SJSA1 (cell line): ENCODE measurements at places on chromosomes 12 and 14. TPM values are rescaled to one million over a fixed set of nuclear protein-coding genes. Genes with fewer than 3 reads are reported as not detected.

- H3K4me1 ChIP-seq, result no peaks in the 10 kb centered on the region
- no peak overlapping the region for H3K27ac ChIP-seq
- H3K4me3 ChIP-seq, result no peak overlapping the region
Observed at GRCh38 chr14:28876572-28876945, 110.0 kb downstream of the FOXG1 start.

DNA sequence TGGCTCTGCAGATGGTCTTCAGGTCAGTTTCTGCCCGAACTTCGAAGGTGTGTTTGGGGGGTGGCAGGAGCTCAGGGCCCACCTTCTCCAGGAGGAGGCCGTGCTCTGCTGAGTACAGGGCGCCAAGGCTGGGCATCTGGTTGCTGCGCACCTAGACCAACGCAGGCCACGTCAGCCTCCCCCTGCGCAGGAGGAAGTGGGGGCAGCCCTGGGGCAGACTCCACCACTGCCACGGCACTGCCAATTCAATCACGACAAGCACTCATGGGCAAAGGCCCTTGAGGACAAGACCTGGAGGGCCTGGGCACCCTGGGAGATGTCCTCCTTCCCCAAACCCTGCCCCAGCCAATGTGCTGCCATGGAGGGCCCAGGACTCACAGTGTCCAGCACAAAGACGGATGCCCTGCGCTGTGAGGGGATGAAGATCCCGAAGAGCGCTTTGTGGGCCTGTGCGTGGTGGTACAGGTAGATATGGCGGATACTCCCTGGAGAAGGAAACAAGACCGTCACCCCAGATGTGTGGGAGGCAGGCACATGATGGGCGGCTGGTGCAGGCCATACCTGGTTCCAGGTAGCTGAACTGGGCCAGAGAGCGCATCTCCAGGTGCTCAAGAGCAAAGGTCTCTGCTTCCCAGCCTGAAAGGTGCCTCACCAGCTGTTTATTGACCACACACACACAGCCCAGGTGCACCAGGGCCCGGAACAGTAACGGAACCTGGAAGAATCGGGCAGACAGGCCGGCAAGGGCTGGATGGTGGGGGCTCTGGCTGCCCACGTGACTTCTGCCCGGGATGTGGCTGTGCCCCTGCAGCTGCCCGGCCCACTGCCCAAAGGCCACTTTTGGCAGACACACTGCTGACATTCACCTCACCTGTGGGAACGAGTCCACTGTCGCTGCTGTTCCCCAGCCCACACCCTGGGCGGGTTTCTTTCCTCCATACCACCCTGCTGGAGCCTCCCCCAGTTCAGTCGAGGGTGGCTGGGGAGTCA lies 24.6 kb downstream of the P2RX2 start:
- H3K27me3 ChIP-seq, result no peaks in the 10 kb centered on the region
- no peak overlapping the region for H3K4me3 ChIP-seq
- no peak overlapping the region for H3K27ac ChIP-seq
- H3K4me1 ChIP-seq, result no peaks in the 10 kb centered on the region

The LMNTD1 gene
- total RNA-seq, result 1.0 and 1.9 TPM in 2 replicates

- DNase-seq, result no peak
- no peaks in the 10 kb centered on the region for H3K4me1 ChIP-seq
- no peak overlapping the region for H3K4me3 ChIP-seq
- H3K27me3 ChIP-seq, result no peaks in the 10 kb centered on the region
- no peak overlapping the region for H3K27ac ChIP-seq
- H3K36me3 ChIP-seq, result no peaks in the 10 kb centered on the region
Observed at GRCh38 chr12:32502693-32503502, 103.5 kb downstream of the FGD4 start.
